ENCODE measurements at places on chromosomes 7 and 10.

- DNase-seq = no peak
These were observed 51.8 kb downstream of the CAV1 start for GRCh38 chr7:116576350-116577319.

DNA sequence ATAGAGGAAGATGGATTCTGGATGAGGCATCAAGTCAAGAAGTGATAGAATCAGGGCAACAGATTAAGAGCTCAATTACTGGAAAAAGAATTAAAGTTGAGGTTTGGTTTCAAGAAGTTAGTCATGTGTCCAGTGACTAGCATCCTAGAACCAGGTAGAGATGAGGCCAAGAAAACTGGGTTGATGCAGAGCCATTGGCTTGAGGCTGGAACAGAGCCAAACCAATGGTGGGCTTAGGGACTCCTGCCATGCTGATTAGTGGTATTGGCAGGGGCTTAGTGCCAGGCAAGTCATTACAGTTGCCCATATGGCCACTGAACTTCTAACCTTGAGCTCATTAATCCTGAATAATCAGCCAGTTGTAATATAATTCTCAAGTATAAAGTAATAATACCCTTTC lies 18.5 kb downstream of the ZNF277 start:
- DNase-seq = no peak

GRCh38 chr7:2821161-2821841 lies 22.8 kb downstream of the GNA12 start:
- DNase-seq = no peak

DNA sequence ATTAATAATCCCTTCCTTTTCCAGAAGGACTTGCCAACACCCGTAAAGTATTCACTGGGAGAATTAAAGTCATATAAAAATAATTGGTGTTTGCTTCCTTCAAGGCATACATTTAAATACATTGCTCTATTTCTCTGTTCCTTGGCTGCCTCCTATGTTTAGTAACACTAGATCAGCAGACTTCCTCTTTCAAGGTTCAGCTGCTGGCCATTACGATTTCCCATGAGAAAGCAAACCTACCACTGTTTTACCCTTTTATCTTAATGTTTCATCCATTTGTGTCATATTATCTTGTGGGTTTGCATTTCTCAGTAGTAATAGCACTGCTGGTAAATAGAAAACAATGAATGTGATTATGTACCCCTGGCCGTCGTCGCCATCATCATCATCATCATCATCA lies 313.8 kb upstream of the BMPER start:
- no peak for DNase-seq

GRCh38 chr10:116663342-116663741 lies 42.6 kb downstream of the PNLIPRP2 start:
- DNase-seq = no peak

- DNase-seq = no peak
These were observed 234.4 kb downstream of the TEX36 start for GRCh38 chr10:125448596-125448995.

- no peak for DNase-seq
These were observed 126.6 kb upstream of the LSM8 start for GRCh38 chr7:118057404-118057803.

- DNase-seq = no peak
These were observed 4.3 kb downstream of the CUBN start for GRCh38 chr10:17125206-17125893.

GRCh38 chr10:30378201-30378995 lies 29.3 kb upstream of the MTPAP start:
- DNase-seq = no peak

GRCh38 chr7:42238709-42239366 lies 1.8 kb upstream of the GLI3 start:
- peak; percentile 45 for DNase-seq

GRCh38 chr7:128395748-128396147 lies 14.0 kb downstream of the IMPDH1 start:
- DNase-seq = no peak

- no peak for DNase-seq
These were observed 36.3 kb downstream of the RBM20 start for GRCh38 chr10:110680273-110681020.

- DNase-seq = no peak
These were observed 551.0 kb upstream of the ZWINT start for GRCh38 chr10:56912043-56912442.

- DNase-seq = no peak
These were observed 83.7 kb upstream of the DUSP5 start for GRCh38 chr10:110413903-110414547.

DNA sequence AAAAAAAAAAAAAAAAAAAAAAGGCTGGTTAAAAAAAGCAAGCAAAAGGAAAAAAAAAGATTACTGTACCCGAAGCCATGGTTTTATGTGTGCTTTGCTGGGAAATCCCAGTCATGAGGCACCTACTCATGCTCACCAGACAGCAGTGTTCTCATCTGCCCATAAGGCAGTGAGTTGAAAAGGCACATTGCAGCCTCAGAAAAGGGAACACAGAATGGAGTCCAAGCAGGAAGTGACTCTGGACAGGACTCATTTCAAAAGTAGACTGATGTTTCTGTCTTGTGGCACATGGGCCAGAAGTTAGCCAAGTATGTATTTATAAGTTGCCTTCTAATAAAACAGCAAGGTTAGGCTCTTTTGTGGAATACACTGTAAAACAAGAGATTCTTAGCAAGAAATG lies 40.2 kb downstream of the PDSS1 start:
- DNase-seq = no peak

DNA sequence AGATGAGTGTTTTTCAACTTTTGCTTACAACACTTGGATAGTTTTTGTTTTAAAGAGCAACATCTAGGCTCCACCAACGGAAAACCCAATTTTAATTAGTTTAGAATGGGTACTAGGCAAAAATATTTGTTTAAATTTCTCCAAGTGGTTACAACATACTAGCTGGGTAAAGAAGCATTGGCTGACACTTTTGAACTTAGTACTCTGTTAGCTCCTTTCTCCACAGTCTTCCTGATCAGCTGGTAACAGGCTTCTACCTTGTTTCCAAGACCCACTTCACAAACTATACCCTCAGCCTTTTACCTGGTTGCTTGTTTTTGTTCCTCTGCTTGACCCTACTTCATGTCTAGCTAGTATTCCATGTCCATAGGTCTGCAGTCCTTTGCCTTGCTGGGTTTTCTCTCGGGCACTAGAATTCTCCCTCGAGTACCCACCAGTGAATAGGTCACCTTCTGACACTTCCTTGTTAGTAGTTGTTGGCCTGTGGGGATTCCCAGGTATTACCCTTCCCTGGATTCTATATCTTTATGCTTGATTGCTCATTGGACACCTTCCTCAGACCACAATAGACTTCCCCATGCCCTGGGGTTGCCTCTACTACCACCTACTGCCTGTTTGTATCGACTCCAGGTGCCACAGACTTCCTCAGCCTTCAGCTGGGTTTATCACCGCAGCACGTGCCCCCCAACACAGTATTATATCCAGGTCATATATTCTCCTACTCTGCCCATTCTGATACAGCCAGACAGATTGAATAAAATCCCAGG lies 42.0 kb downstream of the PRPS1L1 start:
- DNase-seq = no peak

GRCh38 chr10:70593513-70593890 lies 9.0 kb downstream of the PRF1 start:
- no peak for DNase-seq

DNA sequence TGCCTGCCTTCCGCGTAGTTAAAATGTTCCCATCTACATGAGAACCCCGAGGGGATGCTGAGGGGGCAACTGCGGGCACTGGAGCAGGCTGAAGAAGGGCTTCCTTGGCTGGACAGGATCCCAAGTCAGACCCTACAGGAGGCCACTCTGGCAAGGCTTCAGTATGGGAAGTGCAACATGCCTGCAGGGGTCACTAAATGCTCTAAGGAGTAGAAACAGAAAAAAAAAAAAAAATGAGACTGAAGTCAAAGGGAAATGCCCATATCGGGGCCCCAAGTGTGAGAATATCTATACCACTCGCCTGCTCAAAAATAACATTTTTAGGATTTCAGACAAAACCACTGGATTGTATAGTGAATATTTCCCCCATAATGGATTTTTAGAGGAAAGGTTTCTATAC lies 33.5 kb downstream of the FAM204A start:
- DNase-seq = no peak

GRCh38 chr7:18317941-18318340 lies 177.6 kb upstream of the HDAC9 start:
- DNase-seq = no peak

DNA sequence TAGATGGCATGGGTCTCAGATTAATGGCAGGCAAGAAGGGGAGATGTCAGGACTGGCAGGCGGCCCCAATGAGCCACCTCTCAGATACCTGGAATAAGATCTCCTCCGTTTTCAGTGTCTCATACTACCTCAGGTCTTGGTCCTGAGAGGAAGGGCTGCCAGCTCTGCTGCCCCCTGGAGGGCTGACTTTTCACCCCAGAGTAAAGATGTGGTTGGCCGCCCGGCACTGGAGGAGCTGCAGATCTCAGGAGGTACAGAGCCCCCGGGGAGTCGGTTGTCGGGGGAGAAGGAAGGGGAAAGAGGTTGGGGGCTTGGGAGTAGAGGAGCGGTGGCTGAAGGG lies 642 bp upstream of the COL13A1 start:
- no peak for DNase-seq

GRCh38 chr10:7184660-7185366 lies 226.0 kb downstream of the SFMBT2 start:
- DNase-seq = no peak

DNA sequence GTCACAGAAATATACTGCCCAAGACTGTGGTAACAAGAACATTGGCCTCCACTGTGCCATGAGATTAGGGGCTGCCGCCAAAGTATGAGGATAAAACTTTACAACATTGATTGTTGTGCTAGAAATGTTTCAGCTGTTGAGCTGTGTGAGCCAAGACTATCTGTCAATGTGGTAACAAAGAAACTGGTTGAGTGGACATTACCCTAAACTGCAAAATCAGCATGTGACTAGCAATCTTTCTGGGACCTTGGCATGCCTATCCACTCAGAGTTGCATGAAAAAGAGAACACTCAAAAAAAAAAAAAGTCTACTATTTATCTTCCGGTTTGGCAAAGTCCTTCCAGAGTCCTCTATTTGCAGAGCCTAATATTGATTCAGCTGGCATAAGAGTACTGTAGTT lies 605.6 kb upstream of the CNTNAP2 start:
- DNase-seq = no peak
